ENCODE measurements at places on chromosomes 13 and 19. TPM values are rescaled to one million over a fixed set of nuclear protein-coding genes. Genes with fewer than 3 reads are reported as not detected.

DIAPH3 gene
- 9.3 TPM for total RNA-seq

FXYD7 gene
- 5.2 TPM for total RNA-seq

KLF2 gene
- total RNA-seq = 5.3 TPM

CBARP gene
- total RNA-seq = 5.6 TPM

SLC10A2 gene
- total RNA-seq = not detected

IGSF23 gene
- total RNA-seq = not detected

OLFM2 gene
- 56.6 TPM for total RNA-seq

FGF21 gene
- not detected for total RNA-seq

CEACAM1 gene
- 0.36 TPM for total RNA-seq

S1PR5 gene
- total RNA-seq = 0.18 TPM

CYP4F8 gene
- total RNA-seq = not detected

VAV1 gene
- 1.8 TPM for total RNA-seq

ZNF229 gene
- total RNA-seq = 25.1 TPM

ZNF568 gene
- total RNA-seq = 35.1 TPM

CBLC gene
- 0.82 TPM for total RNA-seq

VSTM1 gene
- total RNA-seq = not detected

PINLYP gene
- 7.7 TPM for total RNA-seq

EBPL gene
- 24.6 TPM for total RNA-seq

TUBGCP3 gene
- total RNA-seq = 45.8 TPM

TPTE2 gene
- not detected for total RNA-seq

CCDC169 gene
- 4.9 TPM for total RNA-seq

MISP3 gene
- 1.5 TPM for total RNA-seq

CRB3 gene
- 4.3 TPM for total RNA-seq

SIGLEC10 gene
- total RNA-seq = 2.6 TPM

LRRC4B gene
- total RNA-seq = 70.5 TPM

C2CD4C gene
- 7.5 TPM for total RNA-seq

SOX1 gene
- 6.9 TPM for total RNA-seq

SSC5D gene
- total RNA-seq = 1.4 TPM

YIPF2 gene
- 30.0 TPM for total RNA-seq

C19orf33 gene
- not detected for total RNA-seq

PTPRH gene
- 0.73 TPM for total RNA-seq

KMT5C gene
- total RNA-seq = 17.1 TPM

KLC3 gene
- total RNA-seq = 1.1 TPM

SULT2A1 gene
- not detected for total RNA-seq

CYP2F1 gene
- total RNA-seq = not detected

TNNI3 gene
- total RNA-seq = 0.36 TPM

RFXANK gene
- total RNA-seq = 16.8 TPM

RSPH6A gene
- total RNA-seq = not detected

ZNF528 gene
- 106 TPM for total RNA-seq

FCER2 gene
- 0.18 TPM for total RNA-seq

All from cerebellum (tissue), 4 donors.